ENCODE measurements at places on chromosomes 6 and 20.

DNA sequence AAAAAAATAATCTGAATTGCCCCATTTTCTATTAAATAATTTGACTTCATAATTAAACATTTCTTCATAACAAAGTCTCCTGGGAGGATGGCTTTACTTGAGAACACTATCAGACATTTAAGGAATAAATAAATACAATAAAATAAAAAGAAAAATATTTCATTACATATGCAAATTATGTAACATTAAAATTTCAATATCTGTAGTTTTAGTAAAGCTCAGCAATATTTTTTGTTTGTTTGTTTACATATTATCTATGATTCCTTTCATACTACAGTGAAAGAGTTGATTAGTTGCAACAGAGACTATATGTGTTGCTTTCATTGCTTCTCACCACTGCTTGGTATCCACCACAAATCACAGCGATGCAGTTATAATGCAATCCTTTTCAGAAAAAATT lies 474.9 kb upstream of the GJE1 start:
- no peak for DNase-seq

GRCh38 chr6:3414327-3415081 lies 42.3 kb downstream of the SLC22A23 start:
- no peak for DNase-seq

GRCh38 chr6:136757150-136757549 lies 35.1 kb downstream of the MAP3K5 start:
- no peak for DNase-seq

- no peak for DNase-seq
Observed at GRCh38 chr6:13001927-13002326, 285.4 kb downstream of the PHACTR1 start.

DNA sequence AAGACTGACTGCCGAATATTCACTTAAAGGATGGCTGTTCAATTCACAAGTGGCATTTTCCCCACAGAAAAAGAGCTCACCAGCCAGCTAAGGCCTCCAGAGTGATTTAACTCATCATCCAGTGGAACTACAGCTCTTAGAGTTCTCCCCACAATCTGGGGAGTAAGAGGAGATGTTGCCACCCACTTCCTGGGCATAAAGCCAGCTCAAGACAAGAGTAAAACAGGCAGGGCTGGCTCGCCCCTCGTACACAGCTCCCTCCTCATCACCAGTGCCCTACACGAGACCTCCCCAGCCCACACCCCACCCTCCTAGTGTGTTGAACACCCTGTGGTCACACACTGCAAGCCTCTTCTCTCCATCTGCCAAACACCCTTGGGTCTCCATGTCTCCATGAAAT lies 47.2 kb upstream of the IPCEF1 start:
- no peak for DNase-seq

DNA sequence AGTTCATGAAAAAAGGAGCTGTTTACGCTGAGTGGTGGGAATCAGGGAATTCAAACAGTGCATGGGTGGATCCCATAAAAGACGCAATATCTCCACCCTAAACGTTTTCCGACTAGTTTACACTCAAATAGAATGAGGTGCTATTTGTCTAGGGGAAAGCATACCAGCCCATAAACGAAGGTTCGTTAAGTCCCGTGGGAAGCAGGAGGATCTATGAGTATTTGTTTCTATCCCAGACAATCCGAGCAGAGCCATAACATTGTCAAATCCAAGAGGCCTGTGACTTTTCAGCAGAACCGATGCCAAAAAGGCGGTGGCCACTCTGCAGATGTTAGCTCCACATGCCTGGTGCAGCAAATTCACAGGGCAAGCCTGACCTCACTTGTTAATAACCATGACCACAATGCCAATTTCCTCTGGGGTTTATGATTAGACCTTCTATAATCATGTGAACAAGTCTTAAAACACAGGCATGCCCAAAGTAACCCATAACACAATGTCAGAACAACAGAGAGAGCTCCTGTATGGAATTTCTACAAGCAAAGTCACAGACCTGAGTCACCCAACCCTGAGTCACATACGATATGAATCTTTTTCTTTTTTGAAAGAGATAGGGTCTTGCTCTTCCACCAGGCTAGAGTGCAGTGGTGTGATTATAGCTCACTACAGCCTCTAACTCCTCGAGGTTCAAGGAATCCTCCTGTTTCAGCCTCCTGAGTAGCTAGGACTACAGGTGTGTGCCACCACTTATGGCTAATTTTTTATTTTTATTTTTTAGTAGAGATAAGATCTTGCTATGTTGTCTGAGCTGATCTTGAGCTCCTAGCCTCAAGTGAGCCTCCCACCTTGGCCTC lies 123.3 kb downstream of the KIF13A start:
- no peak for DNase-seq

- DNase-seq = no peak
Observed at GRCh38 chr20:59452856-59453255, 151.5 kb upstream of the PHACTR3 start.

DNA sequence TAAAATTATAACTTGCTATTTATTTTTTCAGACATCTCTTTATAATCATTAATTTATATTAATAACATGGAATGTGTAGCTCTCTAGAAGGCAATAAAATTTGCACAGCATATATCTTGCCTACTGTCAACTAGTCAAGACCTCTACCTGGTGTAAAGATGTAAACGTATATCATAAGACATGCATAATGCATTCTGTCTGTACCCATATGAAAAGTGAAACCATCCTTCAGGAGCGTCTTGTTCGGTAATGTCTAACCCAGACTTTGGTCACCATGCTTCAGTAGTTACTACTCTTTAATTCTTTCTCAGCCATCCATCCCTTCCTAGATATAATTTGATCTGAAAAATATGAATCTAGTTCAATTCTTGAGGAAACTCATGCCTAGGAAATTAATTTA lies 21.0 kb downstream of the CEP43 start:
- no peak for DNase-seq

- DNase-seq = no peak
Observed at GRCh38 chr20:8829256-8829655, 239.6 kb upstream of the PLCB4 start.

DNA sequence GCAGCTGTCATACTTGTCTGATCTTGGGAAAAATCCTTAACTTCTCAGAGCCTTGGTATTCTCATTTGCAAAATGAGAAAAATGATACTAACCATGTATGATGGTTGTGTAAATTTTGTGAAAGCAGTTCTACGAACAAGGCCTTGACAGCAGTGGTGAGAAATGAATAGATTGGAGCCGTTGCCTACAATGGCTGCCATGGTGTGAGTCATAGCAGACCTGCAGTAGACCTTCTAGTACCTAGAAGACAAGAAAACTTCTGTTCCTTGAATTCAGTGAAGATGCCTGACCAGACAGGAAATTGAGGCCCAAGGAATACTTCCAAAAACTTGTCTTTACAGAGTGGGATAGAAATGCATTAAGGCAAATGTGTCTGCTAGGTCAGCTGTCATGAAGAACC lies 338.9 kb downstream of the QKI start:
- no peak for DNase-seq

- DNase-seq = no peak
Observed at GRCh38 chr6:69881322-69882151, 15.2 kb downstream of the COL19A1 start.

- no peak for DNase-seq
Observed at GRCh38 chr6:15330174-15330944, 84.5 kb downstream of the JARID2 start.

DNA sequence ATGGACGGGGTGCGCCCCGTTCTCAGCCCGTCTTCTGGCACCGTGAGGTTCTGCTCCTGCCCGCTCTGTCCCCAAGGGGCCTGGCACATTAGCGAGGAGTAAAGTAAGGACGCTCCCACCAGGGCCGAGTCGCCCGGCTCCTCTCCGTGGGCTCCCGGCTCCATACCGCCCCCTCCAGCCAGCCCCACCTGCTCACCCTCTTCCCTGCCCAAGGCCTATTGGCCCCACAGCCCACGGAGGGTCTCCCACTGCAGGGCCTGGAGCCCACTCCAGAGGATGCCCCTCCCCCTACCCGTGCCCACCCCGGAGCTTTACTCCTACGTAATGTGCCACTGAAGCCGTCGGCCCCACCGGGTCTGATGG lies 47.5 kb upstream of the CHRNA4 start:
- no peak for DNase-seq

- DNase-seq = no peak
Observed at GRCh38 chr20:60306551-60306950, 348.3 kb downstream of the CDH26 start.

DNA sequence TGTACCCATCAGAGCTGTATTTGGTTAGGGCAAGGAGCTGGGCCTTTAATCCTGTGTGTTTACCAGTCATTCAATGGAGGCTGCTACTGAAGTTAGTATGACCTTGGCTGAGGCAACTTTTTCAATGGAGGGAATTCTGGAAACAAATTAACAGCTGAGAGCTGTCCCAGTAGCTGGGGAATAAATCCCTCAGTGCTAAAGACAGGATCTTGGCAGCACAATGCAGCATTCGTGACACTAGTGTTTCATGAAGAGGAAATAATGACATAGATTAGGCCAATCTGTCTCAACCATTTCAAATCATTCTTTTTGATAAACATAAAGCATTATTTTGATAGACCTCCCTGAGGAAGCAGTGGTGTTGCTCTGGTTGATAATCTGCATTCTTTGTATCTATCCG lies 42.9 kb downstream of the GRM1 start:
- DNase-seq = no peak

DNA sequence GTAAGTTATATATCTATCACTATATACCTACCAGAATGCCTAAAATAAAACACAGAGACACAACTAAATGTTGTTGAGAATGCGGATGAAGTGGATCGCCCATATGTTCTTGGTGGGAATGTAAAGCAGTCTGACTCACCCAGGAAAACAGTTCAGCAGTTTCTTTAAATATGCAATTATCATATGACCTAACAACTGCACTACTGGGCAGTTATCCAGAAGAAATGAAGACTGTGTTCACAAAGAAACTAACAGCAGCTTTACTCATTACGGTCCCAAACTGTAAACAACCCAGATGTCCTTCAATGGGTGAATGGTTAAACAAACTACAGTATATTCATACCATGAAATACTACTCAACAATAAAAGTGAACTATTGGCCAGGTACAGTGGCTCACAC lies 14.3 kb upstream of the ZC3H12D start:
- DNase-seq = no peak

GRCh38 chr20:64142590-64142989 lies 21.7 kb upstream of the MYT1 start:
- no peak for DNase-seq

GRCh38 chr6:6803180-6803977 lies 214.9 kb downstream of the LY86 start:
- DNase-seq = no peak

DNA sequence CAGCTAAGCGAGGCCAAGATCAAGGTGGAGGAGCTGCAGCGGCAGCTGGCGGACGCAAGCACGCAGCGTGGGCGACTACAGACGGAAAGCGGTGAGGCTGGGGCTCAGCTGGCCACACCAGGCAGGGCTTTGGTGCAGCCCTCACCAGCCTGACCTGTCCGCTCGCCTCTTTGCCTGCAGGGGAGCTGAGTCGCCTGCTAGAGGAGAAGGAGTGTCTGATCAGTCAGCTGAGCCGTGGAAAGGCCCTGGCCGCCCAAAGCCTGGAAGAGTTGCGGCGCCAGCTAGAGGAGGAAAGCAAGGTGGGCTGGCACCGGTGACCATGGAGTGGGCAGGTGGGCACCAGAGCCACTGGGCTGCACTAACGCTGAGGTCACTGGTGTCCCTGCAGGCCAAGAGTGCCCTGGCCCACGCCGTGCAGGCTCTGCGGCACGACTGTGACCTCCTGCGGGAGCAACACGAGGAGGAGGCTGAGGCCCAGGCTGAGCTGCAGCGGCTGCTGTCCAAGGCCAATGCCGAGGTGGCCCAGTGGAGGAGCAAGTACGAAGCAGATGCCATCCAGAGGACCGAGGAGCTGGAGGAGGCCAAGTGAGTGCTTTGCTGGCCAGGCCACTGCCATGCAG lies 42.8 kb downstream of the MYH7B start:
- no peak for DNase-seq

- no peak for DNase-seq
Observed at GRCh38 chr6:83536647-83537589, 24.6 kb downstream of the PRSS35 start.

- DNase-seq = no peak
Observed at GRCh38 chr6:8914700-8915099, 479.4 kb upstream of the SLC35B3 start.

DNA sequence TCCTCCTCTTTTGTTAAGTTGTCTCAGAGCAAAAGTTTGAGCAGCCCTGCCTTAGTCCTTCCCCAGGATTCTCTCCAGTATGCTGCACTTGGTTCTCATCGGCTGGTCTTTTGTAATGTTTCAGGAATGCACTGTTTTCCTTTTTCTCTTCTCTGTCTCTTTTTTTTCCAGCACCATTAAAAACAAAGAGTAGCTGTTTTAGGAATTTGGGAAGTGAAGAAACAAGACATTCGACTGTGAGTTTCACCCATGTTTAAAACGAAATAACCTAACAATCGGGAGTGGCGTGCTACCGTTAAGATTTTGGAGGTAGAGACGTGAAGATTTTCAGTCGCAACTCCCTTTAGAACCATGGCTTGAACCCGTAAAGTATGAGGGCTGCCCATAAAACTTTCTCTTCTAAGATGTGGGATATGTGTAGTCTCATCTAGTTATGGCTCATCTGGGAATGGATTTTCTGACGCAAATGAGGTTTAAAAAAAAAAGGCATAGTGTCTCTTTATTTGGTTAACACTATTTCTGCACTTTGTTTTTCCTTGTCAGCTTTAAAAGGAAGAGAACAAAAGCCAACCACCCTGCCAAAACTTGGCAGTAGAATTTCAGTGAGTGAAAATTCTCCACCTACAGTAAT lies 35.9 kb upstream of the RAB23 start:
- no peak for DNase-seq

DNA sequence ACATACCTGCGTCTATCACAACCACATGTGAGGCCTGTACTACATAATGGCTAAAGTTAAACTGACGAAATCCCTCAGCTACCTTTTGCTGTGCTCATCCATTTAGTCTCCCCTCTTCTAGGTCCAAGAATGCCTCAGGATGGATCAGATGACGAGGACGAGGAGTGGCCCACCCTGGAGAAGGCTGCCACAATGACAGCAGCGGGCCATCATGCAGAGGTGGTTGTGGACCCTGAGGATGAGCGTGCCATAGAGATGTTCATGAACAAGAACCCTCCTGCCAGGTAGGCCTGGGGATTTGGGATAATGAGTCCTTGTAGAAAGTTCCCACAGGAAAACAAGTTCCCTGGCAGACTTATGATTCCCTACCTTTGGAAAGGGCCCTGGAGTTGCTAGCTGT lies 6.0 kb downstream of the BYSL start:
- DNase-seq = no peak

- DNase-seq = no peak
Observed at GRCh38 chr6:30075790-30076732, 492 bp upstream of the RNF39 start.

DNA sequence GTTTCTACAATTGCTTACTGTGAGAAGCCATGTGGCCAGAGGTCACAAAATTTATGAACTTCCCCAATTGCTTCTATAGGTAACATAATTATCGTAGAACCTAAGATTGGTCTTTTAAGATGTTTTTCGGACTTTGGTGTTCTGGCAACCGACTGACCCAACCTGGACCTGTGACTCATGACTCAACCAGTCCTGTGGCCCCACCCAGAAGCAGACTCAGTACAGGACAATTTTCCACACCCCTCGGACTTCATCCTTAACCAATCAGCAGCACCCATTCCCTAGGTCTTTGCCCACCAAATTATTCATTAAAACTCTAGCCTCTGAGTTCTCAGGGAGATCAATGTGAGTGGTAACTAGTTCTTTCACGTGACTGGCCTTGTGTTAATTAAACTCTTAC lies 26.4 kb upstream of the AKAP12 start:
- DNase-seq = no peak

GRCh38 chr6:162222521-162222920 lies 505.0 kb downstream of the PRKN start:
- no peak for DNase-seq

GRCh38 chr20:1209447-1210387 lies 6.5 kb downstream of the C20orf202 start:
- no peak for DNase-seq

GRCh38 chr6:42411406-42411805 lies 40.3 kb downstream of the TRERF1 start:
- no peak for DNase-seq

All from stimulated activated CD4-positive, alpha-beta T cell treated with anti-CD3 and anti-CD28 coated beads, Interleukin-15, amount 100 ng/mL, for 1 hour (primary cell).